ENCODE measurements at places on chromosomes 2 and 18.

DNA sequence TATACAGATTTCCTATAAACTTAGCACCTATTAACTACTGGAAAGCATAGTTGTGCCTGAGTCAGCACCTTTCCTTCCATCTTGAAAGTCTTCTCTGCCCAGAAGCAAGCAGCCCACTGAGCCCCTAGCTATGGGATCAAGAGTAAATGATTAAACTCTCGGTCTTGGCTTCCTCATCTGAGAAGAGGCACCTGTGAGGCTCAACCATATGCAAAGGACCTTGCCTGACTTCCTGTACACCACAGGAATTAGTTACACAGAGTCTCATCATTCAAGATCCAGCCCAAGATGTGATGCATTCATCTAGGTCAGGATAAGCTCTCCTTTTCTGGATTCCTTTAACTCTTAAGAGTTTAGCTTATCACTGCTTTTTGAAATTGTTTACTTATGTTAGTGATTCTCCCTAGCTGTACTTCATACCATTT lies 96.0 kb downstream of the CDH2 start:
- no peak for DNase-seq

DNA sequence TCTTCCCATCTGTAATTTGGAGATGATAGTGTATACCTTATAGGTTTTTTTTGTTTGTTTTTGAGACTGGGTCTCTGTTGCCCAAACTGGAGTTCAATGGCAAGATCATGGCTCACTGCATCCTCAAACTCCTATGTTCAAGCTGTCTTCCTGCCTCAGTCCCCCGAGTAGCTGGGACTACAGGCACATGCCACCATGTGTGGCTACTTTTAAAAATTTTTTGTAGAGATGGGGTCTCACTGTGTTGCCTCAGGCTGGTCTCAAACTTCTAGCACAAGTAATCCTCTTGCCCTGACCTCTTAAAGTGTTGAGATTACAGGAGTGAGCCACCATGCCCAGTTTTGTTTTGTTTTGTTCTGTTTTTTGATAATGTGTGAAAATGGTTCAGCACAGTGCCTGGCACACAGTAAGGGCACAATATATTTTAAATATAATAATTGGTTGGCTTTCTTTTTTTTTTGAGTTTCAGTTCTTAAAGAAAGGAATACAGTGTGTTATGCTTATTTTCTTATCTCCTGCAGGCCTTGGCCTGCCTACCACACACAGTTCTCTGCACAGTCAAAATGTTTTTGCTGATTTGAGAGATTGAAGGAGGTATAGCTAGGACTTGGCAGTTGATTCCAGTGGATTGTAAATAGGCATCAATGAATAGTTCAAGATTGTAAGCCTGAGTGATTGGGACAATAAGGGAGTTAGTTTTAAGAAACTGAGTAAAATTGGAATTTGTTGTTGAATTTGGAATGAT lies 6.1 kb downstream of the ACTR3 start:
- no peak for DNase-seq

- no peak for DNase-seq
Measured at GRCh38 chr2:63992061-63992685, 27.1 kb downstream of the VPS54 start.

- no peak for DNase-seq
Measured at GRCh38 chr18:7068871-7069590, 48.6 kb downstream of the LAMA1 start.

GRCh38 chr2:136798766-136799165 lies 33.4 kb downstream of the THSD7B start:
- no peak for DNase-seq

GRCh38 chr2:234680688-234681619 lies 184.1 kb upstream of the ARL4C start:
- no peak for DNase-seq

DNA sequence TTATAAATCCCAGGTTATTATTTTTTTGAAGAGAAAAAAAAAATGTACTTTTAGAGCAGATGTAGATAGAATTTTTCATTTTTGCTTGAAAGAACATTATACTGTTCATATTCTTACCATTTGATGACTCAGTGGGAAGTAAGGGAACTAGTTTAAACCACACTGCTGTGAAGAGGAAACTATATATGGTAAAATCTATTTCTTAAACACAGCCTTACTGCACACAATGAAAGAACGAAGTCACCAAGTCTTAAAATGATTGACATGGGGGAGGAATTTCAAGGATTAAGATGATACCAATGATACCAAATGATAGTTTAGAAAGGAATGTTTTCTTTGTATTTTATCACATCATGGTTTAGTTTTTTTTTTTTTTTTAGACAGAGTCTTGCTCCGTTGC lies 5.0 kb downstream of the ACTR2 start:
- peak; percentile 74 for DNase-seq

DNA sequence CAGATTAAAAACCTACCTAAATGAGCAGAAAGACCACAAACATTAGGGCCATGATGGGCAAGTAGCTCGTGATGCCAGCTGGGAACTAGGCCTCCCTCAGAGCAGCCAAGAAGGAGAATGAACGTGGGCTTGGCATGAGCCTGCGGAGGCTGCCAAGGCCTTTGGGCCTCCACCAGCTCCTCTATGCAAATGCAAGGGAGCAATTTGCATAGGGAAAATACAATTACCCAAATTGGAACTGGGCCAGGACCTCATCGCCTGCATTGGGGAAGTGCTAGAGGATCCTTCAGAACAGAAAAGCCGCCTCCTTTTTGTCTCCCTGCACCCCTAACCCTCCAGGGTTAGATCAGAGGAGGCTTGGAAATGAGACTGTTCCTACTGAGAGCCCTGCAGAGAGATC lies 326.4 kb downstream of the SMAD2 start:
- DNase-seq, result no peak

- DNase-seq, result no peak
Measured at GRCh38 chr2:133166031-133166430, 402.2 kb downstream of the NCKAP5 start.

DNA sequence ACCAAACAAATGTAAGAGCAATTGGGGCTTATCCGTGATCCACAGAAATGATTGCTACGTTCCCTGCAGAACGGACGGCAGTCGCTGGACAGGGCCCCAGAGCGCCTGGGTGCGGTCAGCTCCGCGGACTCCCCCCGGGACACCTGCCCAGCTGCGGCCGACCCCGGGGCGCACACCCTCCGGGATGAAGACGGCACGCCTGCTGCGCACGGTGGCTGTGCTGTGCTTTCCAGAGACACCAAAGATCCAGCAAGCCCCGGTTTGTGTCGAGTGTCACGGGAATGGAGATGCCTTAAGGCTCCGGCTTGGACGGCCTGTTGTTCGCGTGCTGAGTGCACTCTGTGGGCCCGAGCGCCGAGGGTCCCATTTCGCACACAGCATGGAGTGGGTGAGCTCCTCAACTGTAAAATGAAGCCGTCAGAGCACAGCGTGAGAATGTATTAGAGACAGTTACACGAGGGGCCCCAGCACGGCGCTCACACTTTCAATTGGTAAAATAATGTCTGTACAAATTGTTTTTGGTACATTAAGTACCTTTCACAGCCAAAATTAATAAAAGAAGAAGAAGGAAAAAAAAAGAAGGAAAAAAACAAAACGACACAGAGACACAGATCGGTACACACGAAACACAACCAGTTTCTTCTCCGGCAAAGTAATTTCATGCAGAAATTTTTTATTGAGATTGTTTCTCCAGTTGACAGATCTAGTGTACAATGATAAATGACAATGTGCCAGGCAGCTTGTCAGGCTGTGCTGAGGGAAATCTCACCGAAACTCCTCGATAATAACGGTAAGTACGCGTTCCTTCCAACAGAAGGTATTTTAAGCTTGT lies 615.8 kb upstream of the SALL3 start:
- no peak for DNase-seq

DNA sequence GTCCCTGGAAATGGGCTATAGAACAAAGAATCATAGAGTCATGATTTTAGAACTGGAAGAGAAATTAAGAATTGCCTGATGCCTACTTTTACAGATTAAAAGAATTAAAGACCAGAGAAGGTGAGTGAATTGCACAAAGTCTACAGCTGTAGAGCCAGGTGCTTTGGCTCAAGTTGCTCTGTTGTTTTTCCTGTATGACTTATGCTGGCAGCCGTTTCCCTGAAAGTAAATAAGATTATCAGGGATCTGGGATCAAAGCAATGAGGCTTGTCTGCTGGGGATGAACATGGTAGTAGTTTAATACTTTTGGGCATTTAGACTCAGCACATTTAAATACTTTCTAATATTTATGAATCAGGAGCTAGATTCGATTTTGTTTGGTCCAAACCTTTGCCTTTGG lies 166.9 kb downstream of the PRPF40A start:
- no peak for DNase-seq

DNA sequence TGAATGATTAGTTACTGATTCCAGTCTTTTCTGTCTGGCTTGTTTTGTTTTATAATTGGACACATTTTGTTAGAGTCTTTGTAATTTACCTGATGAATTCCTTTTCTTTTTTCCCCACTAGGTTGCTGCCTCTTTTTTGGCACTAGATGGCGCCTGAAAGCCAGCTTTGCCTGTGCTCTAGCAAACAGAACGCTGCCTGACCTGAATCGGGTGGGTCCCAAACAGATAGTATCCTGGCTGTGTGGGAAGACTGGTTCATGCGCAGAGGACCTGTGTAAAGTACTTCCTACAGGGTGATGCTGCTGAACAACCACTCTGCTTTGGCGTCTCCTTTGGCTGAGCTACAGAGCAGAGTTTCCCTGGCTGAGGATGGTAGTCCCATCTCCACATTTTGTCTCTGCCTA lies 288.2 kb downstream of the IKZF2 start:
- no peak for DNase-seq

DNA sequence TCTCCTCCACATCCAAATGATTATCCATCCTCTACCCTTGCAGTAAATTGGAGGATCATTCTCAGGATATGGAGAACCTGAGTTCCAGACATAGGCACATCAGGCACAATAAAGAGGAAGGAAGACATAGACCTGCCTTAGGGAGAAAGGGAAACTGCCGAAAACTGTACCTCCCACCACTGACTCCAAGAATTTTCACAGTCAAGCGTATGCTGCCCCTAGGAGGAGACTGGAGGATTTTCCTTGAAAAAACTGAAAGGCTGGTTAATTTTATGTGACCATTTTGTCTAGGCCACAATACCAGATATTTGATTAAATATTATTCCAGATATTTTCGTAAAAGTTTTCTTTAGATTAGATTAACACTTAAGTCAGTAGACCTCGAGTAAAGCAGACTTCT lies 638.5 kb upstream of the PKDCC start:
- DNase-seq, result no peak

DNA sequence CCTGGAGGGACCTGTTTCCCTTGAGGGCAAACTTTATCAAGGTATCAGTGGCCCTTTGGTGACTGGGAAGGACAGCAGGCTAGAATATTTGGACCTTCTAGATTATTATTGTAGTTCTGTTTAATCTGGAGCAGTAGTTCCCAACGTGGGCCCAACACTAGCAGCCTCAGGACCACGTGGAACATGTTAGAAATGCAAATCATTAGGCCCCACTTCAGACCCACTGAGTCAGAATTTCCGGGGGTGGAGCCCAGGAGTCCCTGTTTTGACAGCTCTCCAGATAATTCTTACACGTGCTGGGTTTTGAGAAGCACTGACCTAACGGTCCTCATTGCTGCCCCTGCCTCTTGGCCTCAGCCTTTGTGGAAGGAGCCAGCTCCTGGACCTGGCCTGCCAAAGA lies 25.5 kb upstream of the DYNC2LI1 start:
- DNase-seq, result no peak

DNA sequence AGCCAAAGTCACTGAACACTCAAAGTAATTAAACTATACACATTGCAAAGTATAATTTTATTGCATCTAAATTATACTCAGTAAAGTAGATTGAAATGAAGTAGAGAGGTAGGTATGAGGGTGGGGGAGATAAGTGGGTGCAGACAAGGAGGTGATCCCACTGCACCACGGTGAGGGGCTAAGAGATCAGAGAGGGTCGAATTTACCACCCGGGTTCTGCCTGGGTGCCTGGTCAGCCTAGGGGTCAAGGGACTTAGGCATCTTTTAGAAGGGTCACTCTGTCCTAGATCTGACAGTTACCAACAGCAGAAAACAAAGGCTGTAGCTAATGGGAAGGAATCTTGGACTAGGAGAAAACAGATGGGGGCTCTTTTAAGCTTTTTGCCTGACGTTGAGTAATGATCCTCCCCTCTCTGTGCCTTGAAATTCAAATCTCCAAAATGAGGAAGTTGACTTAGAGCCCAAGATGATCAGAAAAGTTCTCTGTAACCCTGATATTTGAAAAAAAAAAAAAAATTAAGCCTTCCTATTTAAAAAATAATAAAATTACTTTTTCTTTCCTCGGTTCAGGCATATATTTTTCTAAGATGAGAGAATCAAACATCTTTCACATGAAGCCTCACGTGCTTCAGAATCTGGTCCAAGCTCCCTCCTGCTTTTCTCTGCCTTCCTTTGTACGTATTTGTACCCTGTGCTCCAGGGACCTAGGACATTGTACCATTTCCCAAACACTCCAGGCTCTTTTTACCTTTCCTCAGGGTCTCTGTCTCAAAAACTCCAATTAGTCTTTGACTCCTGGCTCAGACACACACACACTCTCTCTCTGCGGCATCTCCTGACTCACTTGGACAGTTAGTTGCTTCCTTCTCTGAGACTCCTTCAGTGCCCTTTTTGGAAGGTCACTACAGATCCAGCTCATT lies 353.9 kb downstream of the CYRIA start:
- DNase-seq, result no peak

- no peak for DNase-seq
Measured at GRCh38 chr18:78979730-78980278, at the start of gene SALL3. Gene SALL3, plus strand, starts transcription at chr18:78979818. Its CDS starts 457 bp downstream, at chr18:78980275.

GRCh38 chr18:52451851-52452250 lies 111.9 kb downstream of the DCC start:
- DNase-seq, result no peak

GRCh38 chr2:234690569-234691213 lies 193.8 kb upstream of the ARL4C start:
- no peak for DNase-seq

DNA sequence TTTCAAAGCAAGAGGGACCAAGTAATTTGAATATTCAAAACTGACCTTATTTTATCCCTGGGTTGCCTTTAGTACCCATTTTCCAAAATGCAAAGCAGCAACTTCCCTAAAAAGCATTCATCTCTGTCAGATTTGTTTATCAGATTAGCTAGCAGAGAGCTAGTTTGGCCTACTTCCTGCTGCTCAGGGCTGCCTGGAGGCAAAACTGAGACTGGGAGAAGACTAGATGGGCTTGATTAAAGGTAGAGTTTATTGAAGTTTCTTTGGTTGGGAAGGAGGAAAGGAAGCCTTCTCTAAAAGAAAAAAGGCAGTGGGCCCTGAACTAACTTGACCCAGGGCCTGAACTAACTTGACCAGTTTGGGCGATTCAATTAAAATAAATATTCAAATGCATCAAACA lies 426.1 kb upstream of the FAM98A start:
- DNase-seq, result no peak

Data from CD14-positive monocyte (primary cell).